ENCODE measurements at places on chromosomes 2 and 18.

DNA sequence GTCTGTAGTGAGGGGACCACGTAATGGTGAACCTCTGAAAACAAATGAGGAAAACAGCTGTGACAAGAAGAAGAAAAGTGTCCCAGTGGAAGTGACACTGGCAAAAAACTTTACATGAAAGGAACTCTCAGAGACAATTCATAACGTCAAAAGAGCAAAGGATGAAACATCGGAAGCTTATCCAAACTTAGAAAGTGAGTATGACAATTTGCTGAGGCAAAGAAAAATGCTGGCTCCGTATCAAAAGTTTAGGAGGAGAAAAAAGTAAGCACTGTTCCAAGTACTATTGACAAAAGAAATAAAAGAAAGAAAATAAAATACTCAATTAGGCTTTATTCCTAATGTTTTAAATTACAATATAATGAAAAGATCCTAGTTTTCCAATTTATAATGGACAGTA lies 91.3 kb downstream of the NOL10 start:
- no peak for DNase-seq

DNA sequence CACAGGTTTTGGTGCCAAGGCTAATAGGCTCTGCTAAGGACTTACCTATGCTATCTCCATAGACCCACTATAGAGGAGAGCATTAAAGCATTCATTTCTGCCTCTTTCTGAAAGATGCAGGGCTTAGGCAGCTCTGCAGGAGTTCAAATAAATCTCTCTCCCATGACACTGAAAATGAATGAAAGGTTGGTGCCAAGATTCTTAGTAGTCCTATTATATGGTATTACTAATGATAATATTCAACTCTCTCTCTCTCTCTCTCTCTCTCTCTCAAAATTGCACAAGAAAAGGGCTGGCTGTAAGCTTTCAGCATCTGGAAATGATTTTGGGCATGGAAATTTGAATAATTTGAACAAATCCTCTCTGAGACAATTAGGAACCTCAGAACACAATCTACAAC lies 433.7 kb downstream of the MBD2 start:
- DNase-seq, result no peak

DNA sequence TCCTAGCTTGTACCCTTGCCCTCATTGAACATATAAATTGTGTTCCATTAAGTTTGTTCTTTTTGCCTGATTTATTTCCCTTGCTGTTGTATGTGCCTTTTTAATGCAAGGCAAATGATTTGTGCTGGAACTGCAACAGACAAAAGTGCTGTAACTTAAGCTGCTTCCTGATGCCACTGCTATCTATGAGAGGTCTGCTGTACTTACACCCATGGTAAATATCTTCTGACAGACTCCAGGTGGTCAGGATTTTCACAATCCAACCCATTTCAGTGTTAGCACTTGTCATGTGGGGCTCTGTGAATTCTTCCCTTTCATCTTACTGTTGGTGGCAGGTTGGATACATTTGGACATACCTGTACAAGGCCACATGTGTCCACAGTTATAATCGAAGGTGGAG lies 63.5 kb downstream of the ARHGAP15 start:
- no peak for DNase-seq

DNA sequence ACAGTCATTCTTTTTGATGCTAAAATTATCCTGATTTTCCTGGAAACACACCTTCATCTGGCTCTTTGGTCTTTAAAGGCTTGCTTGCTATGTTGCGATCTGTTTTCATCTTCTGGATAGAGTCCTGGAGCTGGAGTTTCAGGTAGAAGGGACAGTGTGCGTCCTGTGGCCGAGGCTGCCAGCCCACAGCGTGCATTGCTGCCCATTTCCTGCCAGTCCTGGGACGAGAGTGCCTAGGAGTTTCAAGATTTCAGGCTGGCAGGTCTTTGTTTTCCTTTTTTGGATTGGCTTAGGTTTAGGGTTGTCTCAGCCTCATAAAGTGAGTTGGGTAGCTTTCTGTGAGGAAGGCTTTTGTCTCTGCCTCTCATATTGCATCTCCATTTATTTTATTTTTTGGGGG lies 14.5 kb downstream of the DGKD start:
- no peak for DNase-seq

DNA sequence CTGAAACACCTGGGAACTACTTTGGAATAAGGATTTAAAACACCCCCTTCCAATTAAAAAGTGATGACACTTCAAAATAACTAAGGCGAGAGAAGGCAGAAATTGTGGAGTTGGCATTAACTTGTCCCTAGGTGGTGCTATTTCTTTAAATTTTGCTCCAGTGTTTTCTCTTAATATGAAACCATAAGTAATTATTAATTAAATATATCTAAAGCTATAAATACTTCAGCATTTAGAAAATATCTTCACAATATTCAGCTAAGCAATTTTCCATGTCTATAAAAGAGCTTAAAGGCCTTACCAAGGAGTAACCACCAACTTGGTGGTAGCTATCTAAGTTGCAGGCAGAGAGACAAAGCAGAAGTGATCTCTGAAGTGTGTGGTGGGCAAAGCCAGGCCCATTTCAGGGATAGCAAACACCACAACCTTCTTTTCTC lies 186.8 kb upstream of the PGAP1 start:
- DNase-seq, result no peak

GRCh38 chr2:173766537-173767289 lies 198.5 kb downstream of the SP3 start:
- no peak for DNase-seq

DNA sequence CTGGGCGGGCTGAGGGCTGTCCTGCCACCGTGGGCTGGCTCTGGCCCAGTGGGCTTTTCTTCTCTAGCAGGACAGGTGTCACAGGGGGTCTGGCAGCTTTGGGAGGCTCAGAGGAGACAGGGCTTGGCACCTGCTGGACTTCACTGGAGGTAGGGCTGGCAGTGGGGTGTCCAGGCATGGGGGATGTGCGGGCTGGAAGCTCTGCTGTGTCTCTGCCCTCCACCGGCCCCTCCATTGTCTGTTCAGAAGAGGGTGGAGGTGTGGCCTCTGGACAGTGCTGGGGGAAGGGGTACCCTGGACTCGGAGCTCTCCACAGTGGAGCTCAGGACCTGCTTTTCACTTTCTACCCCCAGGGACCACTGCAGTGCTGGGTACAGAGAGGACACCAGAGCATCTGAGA lies 9.2 kb downstream of the PTPRN start:
- no peak for DNase-seq

DNA sequence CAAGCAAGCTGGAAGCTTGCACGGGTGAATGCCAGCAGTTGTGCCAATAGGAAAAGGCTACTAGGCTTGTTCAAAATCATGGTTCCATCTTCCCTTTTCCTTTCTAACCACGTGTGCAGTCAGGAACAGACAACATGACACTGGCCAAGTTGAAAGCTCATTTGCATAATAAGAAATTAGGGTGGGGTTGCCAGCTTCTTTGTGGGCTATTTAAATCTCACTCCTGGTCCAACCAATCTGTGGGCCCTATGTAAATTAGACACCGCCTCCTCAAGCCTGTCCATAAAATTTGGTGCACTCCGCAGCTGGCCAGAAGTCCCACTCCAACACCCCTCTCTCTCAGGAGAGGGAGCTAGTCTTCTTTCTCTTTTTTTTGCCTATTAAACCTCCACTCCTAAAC lies 1948.4 kb upstream of the PIK3C3 start:
- no peak for DNase-seq

DNA sequence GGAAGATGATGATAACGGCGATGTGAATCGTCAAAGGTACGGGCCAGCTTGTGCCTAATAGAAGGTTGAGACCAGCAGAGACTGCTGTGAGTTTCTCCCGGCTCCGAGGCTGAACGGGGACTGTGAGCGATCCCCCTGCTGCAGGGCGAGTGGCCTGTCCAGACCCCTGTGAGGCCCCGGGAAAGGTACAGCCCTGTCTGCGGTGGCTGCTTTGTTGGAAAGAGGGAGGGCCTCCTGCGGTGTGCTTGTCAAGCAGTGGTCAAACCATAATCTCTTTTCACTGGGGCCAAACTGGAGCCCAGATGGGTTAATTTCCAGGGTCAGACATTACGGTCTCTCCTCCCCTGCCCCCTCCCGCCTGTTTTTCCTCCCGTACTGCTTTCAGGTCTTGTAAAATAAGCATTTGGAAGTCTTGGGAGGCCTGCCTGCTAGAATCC lies 3.0 kb downstream of the FZD7 start:
- DNase-seq, result no peak

DNA sequence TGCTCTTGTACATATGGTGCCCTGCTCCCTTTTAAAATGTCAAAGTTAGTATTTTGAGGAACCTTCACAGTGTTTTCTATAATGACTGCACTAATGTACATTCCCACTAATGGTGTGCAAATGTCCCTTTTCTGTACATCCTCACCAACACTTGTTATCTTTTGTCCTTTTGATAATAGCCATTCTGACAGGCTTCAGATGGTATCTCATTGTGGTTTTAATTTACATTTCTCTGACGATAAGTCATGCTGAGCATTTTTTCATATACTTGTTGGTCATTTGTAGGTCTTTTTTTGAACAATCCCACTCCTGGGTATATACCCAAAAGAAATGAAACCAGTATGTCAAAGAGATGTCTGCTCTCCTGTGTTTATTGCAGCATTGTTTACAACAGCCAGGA lies 268.3 kb downstream of the FBXO15 start:
- no peak for DNase-seq

- DNase-seq, result no peak
Measured at GRCh38 chr2:172697296-172697695, 38.3 kb upstream of the RAPGEF4 start.

DNA sequence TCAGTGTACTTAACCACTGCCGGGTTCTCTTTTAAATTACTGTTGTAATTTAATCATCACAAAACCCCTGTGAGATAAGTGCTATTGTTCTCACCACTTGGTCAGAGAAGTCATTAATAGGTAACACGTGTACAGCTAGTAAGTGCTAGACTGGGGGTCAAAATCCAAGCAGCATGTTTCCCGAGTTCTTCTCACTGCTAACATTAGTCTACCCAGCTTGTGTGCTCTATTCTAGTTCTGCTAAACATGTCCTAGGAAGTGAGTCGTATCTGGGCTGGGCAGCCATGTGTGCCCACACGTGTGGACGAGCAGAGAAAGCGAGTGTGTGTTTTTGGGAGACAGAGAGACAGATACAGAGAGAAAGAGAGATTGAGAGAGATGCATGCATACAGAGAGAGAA lies 94.1 kb downstream of the BIN1 start:
- no peak for DNase-seq

DNA sequence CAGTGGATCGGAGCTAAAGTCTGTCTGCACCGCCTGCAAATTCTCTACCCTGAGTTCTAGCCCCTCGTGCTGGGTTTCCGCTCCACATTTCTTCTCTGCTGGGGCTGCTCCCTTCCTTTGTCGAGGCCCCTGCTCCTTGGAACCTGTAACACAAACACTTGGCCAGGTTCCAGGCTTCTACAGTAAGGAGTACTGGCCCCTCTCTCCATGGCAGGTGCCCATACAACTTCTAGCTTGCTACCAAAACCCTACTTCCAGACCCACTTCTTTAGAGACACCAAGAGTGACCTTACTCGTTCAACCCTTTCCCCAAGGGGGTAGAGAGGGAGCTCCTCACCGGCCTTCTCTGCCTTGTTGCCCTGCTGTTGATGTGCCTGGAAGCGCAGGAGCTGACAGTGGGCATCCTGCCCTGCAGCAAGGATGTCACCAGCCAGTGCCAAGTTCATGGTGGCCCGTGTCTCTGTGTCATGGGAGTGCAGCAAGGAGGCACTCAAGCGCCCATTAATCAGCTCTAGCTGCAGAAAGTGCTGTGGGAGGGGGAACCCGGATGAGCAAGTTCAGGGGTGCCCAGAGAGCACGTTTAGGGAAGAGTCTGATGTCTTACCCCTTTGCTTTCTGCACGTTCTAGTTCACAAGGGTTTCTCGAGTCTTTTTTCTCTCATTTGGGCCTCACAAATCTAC lies 1.1 kb downstream of the PREB start:
- DNase-seq, result no peak

DNA sequence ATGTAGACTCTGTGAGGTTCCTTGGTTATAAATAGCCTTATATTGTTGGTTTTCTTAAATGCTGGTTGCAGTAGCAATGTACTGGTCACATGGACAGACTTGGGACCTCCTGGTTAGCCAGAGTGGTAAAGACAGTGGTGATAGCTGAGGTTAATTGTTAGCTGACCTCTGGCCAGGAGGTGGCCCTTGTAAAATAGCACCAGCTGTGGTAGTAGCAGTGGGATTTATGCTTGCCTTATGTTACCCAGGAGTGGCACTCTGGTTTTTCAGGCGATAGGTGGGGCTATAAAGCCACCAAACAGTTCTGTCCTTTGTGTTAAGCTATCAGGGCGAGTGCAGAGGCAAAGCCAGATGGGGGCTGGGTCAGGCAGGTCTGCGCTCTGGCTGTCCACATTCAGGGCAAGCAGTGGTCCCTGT lies 94.8 kb upstream of the SRD5A2 start:
- DNase-seq, result no peak

- DNase-seq, result peak; percentile 51
Measured at GRCh38 chr2:196586511-196586991, 53.0 kb upstream of the CCDC150 start.
